AG04450 (cell line): ENCODE measurements at places on chromosomes 16 and 17.
A peak's percentile ranks its signal among the peaks of the same experiment; 100 is the strongest.

DNA sequence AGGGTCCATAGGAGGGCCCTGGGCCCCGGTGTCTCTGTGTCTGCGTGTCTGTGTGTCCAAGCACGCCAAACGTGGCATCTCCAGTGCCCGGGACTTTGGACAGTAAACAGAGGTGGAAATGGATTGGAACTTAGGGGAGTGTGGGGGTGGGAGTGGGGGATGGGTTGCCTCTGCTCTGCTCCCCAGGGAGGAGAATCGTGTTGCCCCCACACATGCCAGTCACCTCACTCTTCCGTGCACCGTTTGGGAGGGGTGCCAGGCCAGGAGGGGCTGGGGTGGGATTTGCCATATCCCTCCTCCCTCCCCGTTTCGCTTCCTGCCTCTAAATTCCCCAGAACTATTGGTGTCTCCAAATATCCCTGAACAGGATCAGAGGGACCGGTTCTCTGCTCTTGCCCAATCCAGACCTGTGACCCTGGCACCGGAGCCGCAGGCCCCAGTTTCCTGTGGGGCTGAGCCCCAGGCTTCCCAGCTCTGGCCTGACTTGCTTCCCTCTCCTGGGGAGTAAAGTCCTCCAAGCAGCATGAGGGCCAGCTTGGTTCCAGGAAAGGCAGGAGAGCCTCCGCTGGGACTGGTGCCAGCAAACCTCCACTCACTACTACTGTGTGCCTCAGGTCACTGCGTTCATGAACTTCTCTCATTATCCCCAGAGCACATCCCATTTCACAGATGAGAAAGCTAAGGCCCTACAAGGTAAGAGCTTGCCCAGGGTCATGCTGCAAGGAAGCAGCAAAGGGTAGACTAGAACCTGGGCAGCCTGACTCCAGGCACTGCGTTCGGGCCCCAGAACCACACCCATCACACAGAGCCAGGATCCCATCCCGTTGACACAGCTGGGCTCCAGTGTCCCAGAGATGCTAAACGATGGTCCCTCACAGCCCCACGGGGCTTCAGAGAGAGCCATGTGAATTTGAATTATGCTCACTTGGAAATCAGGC lies at the start of gene ASGR1:
TSS of gene ASGR1 (minus strand) at position 54 of the 938 bp plus-strand sequence. CDS start 807 bp downstream, outside the sequence.
- DNase-seq, result no peak

GRCh38 chr16:50302472-50303005 lies 36.2 kb downstream of the ADCY7 start:
- no peak for DNase-seq

DNA sequence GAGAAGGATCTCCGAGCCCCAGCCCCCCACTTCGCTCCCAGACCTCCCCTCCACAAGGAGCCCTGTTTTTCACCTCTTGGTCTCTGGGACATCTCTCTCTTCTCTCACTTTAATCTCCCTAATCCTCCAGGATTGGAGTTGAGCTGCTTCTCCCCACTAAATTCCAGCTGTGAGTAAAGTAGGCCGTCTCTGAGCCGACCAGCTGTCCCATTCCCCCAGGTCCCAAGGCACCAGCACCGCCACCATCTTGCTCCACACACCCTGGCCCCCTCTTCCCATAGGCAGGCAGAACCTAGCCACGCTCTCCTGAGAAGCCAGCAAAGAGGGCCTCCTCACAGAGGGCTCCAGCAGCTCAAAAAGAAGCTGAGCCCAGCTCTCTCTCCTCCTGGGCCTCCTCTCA lies 878 bp downstream of the DLG4 start:
- DNase-seq, result no peak

DNA sequence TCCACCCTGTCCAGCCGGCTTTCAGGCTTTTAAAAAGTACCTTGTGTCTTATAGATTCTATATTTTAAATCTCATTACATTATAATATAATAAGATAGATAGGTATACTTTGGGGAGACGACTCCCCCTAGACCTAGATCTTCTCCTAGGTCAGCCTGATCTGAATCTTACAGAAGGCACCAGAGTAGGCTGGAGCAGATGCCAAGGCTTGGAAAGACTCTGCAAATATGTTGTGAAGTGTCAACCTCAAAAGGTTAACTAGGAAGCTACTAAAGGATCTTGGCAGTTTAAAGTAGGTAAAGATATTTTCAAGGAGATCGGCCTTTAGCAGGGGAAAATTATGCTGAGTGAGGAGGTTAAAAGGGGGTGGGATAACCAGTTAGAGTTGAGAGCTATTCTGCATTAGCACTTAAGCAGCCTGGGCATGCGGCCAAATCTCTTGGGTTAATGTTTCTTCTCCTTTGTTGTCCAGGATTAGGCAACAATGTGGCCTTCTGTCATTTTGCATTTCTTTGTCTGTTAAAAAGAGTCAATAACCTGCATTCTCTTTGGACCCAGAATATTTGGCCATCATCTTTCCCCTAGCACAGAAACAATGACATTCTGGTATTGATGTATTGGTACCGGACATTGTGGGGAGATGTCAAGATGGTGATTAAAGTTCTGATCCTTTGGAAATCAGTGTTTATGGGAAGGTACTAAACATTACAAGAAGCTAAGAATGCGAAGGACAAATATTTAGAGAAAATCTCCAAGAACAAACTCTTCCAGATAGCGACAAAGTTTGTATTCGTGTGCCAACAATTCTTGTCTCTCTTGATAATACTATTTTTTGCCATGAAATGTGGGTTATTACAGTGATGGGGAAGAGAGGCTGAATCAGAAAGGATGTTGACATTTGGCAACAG lies 51.2 kb upstream of the DHX40 start:
- DNase-seq, result peak; percentile 8

GRCh38 chr17:66711401-66711800 lies 123.5 kb upstream of the CACNG5 start:
- no peak for DNase-seq

- DNase-seq, result no peak
These were observed 14.9 kb downstream of the C16orf74 start for GRCh38 chr16:85735946-85736345.

DNA sequence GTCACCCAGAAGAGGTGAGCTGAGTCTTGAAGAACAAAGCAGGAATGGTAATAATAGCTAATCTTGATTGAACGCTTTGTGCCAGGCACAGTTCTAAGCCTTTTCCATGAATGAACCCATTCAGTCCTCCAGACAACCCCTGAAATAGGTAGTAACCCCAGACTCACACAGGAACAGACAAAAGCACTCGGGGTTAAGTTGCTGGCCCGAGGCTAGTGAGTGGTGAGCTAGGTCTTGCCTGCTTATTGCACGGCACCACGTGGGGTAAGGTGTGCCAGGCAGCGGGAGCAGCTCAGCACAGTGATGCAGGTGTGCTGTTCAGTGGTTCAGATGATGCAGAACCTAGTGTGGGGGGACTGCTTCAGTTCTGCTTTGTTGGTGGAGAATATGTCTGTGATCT lies 181.6 kb downstream of the RAB11FIP4 start:
- no peak for DNase-seq

DNA sequence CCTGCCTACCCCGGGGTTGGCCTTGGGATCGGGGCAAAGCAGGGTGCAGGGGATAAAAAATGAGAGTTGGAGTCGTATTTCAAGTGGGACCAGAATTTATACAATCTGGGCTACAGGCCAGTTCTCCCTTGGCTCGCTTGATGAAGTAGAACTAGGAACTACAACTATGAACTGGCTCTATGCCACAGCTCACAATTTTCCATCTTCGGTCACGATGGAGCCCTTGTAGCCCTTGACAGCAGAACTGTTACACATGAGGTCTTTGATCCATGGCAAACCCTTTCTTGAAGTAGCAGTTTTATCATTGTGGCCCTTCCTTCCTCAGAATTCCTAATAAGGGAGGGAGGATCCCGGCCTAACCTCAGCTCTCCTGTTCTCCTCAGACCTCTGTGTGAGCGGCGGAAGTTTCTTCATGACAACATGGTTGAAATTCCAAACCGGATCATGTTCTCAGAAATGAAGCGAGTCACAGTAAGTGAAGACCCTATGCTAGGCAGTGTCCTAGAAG lies 17.1 kb downstream of the LIG3 start:
- DNase-seq, result peak; percentile 72

- no peak for DNase-seq
These were observed 30.5 kb downstream of the TXNDC11 start for GRCh38 chr16:11712122-11712521.

GRCh38 chr17:49616601-49617131 lies 41.0 kb downstream of the NXPH3 start:
- DNase-seq, result no peak

DNA sequence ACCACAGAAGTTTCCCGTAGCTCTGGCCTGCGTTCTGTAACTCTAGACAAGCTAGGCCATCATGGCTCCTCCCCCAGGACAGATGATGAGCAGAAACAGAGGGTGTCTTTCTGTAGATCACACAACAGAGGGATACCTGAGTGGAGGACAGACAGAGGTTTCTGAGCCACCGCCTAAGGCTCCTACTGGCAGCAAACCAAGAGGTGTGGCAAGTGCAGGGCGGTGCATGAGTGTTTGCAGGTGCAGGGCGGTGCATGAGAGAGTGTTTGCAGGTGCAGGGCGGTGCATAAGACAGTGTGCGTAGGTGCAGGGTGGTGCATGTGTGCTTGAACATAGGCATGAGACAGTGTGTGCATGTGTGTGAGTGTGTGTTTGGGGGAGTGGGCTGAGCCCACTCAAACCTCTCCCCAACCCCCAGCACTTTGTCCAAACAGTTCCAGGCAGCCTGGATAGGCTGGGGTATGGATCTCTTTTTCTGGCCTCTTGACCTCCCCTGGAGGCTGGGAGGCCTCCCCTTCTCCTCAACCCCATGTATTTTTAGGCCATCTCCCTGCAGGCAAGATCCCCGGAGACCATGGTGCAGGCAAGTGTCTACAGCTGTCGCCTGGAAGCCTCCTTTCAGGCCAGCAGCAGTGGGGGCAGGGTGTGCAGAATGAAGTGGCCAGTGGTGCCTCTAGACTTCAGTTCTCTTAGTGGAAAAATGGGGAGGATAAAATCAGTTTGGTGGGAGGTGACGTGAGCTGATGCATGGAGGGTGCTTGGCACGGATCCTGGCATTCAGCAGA lies 53.4 kb upstream of the CBX4 start:
- DNase-seq, result no peak

DNA sequence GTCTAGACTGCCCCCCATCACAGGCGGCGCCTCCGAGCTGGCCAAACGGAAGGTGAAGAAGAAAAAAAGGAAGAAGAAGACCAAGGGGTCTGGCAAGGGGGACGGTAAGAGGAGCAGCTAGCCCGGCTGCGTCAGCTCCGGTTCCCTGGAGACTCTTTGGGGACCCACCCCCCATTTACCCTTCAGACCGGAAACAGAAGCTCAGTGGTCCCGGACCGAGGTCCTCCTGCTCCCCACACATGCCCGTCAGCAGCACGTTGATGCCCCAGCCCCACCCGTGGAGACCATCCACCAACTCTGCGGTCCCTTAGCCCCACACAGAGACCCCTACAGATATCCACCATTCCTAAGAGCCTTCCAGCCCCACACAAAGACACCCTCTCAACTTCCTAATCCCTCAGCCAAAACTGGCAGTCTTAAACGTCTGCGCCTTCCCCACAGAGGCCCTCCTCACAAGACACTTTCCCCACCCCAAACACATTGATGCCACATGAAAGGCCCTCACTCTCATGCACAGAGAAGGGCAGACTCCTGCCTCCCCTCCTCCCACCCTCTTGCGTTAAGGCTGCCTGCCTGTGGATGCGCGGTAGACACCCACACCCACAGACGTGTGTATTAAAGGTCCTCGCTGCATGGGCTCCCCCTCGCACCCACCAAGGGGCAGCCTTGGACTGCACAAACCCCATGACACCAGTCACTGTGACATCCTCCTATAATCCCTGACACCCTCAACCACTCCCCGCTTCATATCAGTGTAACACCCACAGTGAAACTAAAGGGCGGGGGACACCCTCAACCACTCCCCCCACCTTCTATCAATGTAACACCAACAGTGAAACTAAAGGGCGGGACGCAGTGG lies 58.2 kb upstream of the RPH3AL start:
- DNase-seq, result no peak

DNA sequence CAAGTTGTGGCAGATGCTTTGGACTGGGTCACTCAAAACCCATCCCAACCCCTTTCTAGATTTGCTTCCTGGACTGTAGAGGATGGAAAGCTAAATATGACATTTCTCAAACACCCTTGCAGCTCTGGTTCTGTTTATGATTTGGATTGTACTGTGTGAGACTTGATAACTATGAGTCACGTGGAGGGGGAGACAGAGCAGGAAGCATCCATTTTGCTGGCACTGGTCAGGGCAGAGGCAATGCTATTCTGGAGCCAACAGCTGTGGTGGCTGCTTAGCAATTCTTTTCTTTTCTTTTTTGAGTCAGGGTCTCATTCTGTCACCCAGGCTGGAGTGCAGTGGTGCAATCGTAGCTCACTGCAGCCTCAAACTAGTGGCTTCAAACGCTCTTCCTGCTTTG lies 13.6 kb upstream of the TERF2 start:
- DNase-seq, result no peak

- DNase-seq, result peak; percentile 45
These were observed 24.5 kb upstream of the OSGIN1 start for GRCh38 chr16:83928341-83929055.

DNA sequence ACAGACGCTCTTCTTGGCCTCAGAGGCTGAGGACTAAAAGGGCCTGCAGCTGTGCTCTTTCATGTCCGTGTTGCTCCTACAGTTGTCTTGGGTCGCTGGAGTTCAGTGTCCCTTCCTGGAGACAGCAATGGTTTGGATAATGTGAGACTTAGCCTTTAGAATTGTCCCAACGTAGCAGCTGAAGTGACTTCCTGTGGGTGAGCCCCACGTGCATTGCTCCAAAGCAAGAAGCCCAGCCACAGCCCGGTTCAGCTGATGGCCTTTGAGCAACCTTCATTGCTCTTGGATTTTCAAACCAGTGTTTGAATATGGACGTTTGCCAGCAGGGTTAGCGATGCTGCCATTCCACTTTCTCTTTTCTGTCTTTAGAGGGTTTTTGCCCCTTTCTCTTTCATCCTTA lies 19.7 kb downstream of the TMEM11 start:
- DNase-seq, result no peak

DNA sequence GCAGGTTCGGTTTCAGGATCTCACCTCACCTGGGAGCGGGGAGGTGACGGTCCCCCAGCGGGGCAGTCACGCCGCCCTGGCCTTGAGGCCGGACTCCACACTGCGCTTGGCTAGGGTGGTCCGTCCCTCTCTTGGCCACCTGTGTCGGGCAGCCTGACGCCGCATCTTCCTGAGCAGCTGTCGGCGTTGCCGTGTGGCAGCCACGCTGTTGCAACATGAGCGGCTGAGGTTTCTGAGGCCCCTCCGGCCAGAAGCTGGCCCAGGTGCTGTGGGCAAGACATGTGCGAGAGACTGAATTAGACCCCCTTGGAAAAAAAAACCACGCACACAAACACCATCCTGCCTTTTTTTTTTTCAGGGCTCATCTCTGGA lies 49.2 kb downstream of the IRF8 start:
- no peak for DNase-seq

- no peak for DNase-seq
These were observed 1.4 kb downstream of the SYNGR3 start for GRCh38 chr16:1991135-1991551.

GRCh38 chr17:1299552-1300370 lies 20.3 kb downstream of the TRARG1 start:
- DNase-seq, result no peak
